Activated naive CD8-positive, alpha-beta T cell treated with anti-CD3 and anti-CD28 coated beads for 36 hours (primary cell): ENCODE measurements at places on chromosomes 4 and X.

DNA sequence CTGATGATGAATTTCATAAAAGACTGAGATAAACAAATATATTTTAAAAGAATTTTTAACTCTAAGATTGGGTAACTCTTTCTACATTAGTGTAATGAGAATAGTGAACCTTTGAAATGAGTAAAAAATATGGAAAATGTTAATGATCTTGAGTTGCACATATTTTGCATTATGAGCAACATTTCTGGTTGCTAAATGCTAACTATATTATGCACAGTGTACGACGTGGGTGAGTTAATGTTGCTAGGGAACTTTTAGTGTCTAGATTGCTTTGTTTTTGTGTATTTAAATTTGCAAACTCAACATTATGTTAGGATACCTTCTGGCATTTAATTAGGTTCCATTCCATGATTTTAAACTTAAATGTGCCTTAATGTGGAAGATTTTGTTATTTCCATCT is 612.9 kb upstream of the GALNT7 start:
- H3K27me3 ChIP-seq = no peaks in the 10 kb centered on the region
- H3K4me3 ChIP-seq = no peak overlapping the region
- H3K36me3 ChIP-seq = no peaks in the 10 kb centered on the region
- no peaks in the 10 kb centered on the region for H3K4me1 ChIP-seq
- H3K27ac ChIP-seq = no peak overlapping the region
- DNase-seq = no peak

GRCh38 chrX:126552313-126553022 is at the start of gene DCAF12L1:
DCAF12L1 (minus strand) TSS chrX:126552814; CDS start chrX:126552608, 206 bp downstream.
- H3K4me1 ChIP-seq = no peaks in the 10 kb centered on the region
- DNase-seq = no peak
- H3K36me3 ChIP-seq = peaks cover 1% of the 10 kb centered on the region
- no peak within 1 kb of the TSS for H3K27ac ChIP-seq
- peaks cover 4% of the 10 kb centered on the region for H3K27me3 ChIP-seq

- peaks cover 2% of the 10 kb centered on the region for H3K4me1 ChIP-seq
- no peak overlapping the region for H3K27ac ChIP-seq
- DNase-seq = no peak
- no peak overlapping the region for H3K4me3 ChIP-seq
- H3K27me3 ChIP-seq = peaks cover 4% of the 10 kb centered on the region
Measured at GRCh38 chr4:98950925-98951324, 22.0 kb upstream of the EIF4E start.

- no peak overlapping the region for H3K27ac ChIP-seq
- no peaks in the 10 kb centered on the region for H3K36me3 ChIP-seq
- no peaks in the 10 kb centered on the region for H3K27me3 ChIP-seq
- DNase-seq = no peak
- no peak overlapping the region for H3K4me3 ChIP-seq
- H3K4me1 ChIP-seq = no peaks in the 10 kb centered on the region
Measured at GRCh38 chr4:32932156-32932555, 2212.0 kb downstream of the PCDH7 start.

DNA sequence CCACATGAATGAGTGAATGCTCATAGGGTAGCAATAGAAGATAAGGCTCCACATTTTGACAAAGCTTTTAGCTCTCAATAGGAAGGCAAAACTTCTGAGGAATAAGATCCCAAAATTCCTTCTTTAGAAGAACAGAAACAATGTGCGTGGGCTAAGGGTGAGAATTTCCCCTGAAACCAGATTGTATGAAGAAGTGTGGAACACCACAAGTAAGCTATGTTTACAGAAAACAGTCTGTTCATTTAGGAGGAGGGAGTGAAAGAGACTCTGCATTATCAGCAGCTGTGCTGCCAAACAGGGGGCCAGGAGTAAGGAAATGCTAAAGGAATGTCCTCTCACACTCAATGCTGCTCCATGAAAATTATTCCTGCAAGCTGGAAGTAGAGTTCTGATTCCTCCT is 851.6 kb downstream of the CENPC start:
- no peak overlapping the region for H3K4me3 ChIP-seq
- H3K36me3 ChIP-seq = no peaks in the 10 kb centered on the region
- no peaks in the 10 kb centered on the region for H3K4me1 ChIP-seq
- H3K27me3 ChIP-seq = no peaks in the 10 kb centered on the region
- H3K27ac ChIP-seq = no peak overlapping the region
